ENCODE measurements at places on chromosomes 1 and 21.

- DNase-seq = no peak
These were observed 245.5 kb downstream of the S1PR1 start for GRCh38 chr1:101482306-101482705.

- DNase-seq = no peak
These were observed 1244.6 kb upstream of the ADGRL4 start for GRCh38 chr1:80251171-80251570.

- no peak for DNase-seq
These were observed 44.5 kb downstream of the AJAP1 start for GRCh38 chr1:4698911-4699310.

GRCh38 chr1:183480971-183481441 is 8.7 kb downstream of the SMG7 start:
- no peak for DNase-seq

- no peak for DNase-seq
These were observed 178.1 kb downstream of the SLC45A1 start for GRCh38 chr1:8495928-8496401.

GRCh38 chr1:18794561-18794960 is 64.9 kb downstream of the TAS1R2 start:
- DNase-seq = no peak

All from stimulated activated CD4-positive, alpha-beta T cell treated with anti-CD3 and anti-CD28 coated beads, TNF-alpha, amount 100 ng/mL, for 48 hours (primary cell).